ENCODE measurements at places on chromosomes 11 and 22.
A peak's percentile ranks its signal among the peaks of the same experiment; 100 is the strongest.

DNA sequence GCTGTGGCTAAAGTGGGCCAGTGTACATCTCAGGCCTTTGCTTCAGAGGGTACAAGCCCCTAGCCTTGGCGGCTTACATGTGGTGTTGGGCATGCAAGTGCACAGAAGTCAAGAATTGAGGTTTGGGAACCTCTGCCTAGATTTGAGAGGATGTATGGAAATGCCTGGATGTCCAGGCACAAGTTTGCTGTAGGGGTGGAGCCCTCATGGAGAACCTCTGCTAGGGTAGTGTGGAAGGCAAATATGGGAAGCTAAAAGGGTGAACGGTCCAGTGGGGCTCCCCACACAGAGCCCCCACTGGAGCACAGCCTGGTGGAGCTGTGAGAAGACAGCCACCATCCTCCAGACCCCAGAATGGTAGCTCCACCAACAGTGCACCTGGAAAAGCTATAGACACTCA is 28.5 kb upstream of the PGR start:
- H3K36me3 ChIP-seq, result no peaks in the 10 kb centered on the region
- no peak overlapping the region for H3K27ac ChIP-seq
- no peak for DNase-seq
- no peaks in the 10 kb centered on the region for H3K27me3 ChIP-seq
- H3K4me1 ChIP-seq, result no peaks in the 10 kb centered on the region

DNA sequence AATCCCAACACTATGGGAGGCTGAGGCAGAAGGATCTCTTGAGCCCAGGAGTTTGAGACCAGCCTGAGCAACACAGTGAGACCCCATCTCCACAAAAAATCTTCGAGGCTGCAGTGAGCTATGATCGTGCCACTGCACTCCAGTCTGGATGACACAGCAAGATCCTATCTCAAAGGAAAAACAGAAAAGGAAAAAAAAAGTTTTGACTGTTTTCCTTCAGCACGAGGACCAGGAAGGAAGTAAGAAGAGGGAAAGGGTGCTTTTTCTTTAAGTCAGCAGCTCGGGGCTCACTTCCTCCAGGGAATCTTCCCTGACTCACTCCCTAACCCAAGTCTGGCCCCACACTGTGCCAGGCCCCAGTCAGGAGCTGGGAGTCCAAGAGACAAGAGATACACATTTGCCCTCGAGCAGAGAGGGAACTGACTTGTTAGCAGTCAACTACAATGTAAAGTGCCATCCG is 14.2 kb downstream of the ARRB1 start:
- no peak for DNase-seq
- no peak overlapping the region for H3K27ac ChIP-seq
- no peak overlapping the region for H3K4me3 ChIP-seq
- peaks cover 22% of the 10 kb centered on the region for H3K4me1 ChIP-seq
- H3K36me3 ChIP-seq, result no peaks in the 10 kb centered on the region
- H3K27me3 ChIP-seq, result no peaks in the 10 kb centered on the region

DNA sequence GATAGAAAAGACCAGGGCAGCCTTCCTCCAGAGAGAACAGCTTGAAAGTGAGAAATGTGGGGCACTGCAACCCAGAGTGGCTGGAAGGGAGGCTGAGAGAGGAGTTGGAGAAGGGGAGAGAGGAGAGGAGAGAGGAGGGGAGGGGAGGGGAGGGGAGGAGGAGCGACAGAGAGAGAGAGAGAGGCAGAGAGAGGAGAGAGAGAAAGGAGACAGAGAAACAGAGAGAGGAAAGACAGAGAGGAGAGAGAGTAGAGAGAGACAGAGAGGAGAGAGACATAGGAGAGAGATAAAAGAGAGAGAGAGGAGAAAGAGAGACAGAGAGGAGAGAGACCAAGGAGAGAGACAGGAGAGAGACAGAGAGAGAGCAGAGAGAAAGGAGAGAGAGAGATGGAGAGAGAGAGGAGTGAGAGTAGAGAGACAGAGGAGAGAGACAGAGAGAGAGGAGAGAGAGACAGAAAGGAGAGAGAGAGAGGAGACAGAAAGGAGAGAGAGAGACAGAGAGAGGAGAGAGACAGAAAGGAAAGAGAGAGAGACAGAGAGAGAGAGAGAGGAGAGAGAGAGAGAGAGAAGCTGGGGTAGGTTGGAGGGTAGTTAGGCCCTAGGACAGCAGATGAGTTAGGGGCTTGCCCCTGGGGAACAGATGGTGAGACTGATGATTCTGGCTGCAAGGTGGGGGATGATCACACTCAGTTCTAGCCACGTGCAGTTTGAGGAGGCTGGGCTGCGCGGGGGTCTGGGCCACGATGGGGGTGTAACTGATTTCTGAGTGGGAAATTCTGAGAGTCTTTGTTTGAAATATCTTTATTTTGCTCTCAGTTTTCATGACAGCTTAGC is 8.5 kb upstream of the SCYL1 start:
- no peaks in the 10 kb centered on the region for H3K27me3 ChIP-seq
- H3K36me3 ChIP-seq, result no peaks in the 10 kb centered on the region
- no peak overlapping the region for H3K27ac ChIP-seq
- no peak overlapping the region for H3K4me3 ChIP-seq

DNA sequence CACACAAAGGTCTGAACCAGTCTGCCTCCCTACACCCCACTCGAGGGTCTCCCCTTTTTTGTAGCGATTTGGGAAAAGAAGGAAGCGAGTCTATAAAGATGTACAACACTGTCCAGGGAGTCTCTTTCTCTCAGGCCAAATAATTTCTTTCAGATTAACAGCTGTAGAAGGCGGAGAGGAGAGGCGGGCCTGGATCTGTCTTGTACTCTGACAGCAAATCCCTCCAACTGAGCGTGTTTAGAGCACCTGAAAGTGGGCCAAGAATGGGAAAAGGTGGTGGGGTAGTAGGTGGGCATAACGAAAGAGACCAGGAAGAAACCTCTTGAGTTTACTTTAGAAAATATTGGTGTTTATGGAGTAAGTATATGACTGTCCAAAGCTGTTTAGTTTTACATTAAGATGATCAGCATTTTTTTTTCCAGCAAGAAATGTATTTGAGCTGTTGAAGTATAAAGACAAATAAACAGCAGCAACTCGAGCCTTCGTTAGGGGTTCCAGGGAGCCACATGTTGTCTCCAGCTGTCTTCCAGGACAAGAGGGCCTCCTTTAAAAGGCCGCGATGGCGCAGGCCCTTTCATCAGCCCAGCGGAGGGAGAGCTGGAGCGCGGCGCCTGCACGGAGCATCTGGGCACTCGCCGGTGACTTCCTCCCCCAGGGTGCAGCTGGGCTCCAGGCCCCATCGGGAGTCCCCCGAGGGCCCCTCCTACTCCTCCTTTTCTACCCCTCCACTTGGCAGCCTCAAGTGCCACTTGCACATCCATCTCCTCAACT is 34.9 kb downstream of the SCUBE1 start:
- no peaks in the 10 kb centered on the region for H3K36me3 ChIP-seq
- no peak overlapping the region for H3K27ac ChIP-seq
- no peak for DNase-seq
- H3K4me1 ChIP-seq, result peaks cover 37% of the 10 kb centered on the region
- H3K27me3 ChIP-seq, result no peaks in the 10 kb centered on the region

DNA sequence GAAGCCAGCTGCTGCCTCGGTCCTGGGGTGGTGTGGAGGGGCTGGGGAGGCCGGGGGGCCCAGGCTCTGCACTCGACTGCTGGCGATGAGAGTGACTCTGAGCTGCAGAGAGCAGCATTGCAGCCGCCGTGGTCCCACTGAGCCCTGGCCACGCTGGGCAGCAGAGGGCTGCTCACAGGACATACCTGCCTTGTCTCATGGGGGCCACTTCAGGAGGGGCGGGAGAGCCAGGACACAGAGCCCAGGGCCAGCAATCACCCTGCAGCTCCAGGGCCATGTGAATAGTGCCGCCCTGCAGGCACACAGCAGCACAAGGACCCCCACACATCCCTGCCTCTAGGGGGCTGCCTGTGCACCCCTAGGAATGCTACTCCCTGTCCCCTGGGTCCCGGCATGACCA is 147.0 kb downstream of the CRYBB2 start:
- H3K4me1 ChIP-seq, result peaks cover 29% of the 10 kb centered on the region
- no peak overlapping the region for H3K4me3 ChIP-seq
- H3K27me3 ChIP-seq, result no peaks in the 10 kb centered on the region
- H3K27ac ChIP-seq, result no peak overlapping the region

DNA sequence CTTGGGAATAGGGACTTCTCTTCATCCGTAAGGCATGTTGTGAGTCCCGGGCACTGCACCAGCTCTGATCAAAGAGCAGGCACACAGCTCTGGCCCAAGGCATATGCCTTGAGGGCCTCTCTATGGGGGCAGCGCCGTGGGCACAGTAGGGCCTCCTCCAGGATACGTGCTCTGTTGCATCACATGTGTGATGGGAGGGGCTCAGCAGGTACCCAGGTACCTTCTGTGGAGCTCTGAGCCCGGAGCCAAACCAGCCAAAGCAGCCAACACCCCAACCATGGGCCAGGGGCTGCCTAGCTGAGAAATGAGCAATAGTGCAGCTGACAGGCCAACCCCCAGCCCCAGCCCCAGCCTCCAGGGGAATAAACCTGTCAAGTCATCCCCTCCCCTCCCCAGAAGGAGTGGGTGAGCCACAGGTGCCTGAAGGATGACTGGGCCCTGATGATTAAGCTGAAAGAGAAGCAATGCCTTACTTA is 79.7 kb upstream of the SHISAL1 start:
- H3K36me3 ChIP-seq, result no peaks in the 10 kb centered on the region
- no peaks in the 10 kb centered on the region for H3K4me1 ChIP-seq
- H3K27me3 ChIP-seq, result no peaks in the 10 kb centered on the region

GRCh38 chr11:34665077-34665835 is 44.4 kb downstream of the EHF start:
- DNase-seq, result no peak
- H3K27me3 ChIP-seq, result no peaks in the 10 kb centered on the region
- no peak overlapping the region for H3K27ac ChIP-seq
- H3K4me3 ChIP-seq, result no peak overlapping the region
- no peaks in the 10 kb centered on the region for H3K36me3 ChIP-seq
- H3K4me1 ChIP-seq, result no peaks in the 10 kb centered on the region

DNA sequence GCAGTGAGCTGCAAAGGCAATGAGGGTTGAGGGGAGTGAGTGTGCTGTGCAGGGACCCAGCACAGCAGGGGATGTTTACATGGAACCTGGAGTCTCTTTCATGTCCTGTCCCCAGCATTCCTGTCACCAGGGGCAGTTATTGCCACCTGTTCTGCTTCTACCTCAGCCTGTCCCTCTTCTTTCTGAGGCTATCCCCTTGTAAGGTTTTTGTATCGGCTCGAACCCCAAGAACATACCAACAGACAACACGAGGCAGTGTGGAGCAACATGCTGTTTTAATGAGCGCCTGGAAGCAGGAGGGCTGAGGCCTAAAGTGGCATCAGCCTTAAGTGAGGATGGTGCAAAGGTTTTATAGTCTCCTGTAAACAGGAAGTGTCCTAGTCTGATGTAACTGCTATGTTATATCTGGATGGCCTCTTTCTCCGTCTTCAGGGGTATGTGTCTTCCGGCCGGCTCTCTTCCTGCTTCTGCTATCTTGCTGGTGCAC is 3.9 kb downstream of the SCGB2A2 start:
- no peaks in the 10 kb centered on the region for H3K36me3 ChIP-seq
- H3K27ac ChIP-seq, result no peak overlapping the region
- H3K4me1 ChIP-seq, result no peaks in the 10 kb centered on the region

GRCh38 chr11:38867338-38867737 is 2269.3 kb upstream of the RAG2 start:
- no peak for DNase-seq
- no peaks in the 10 kb centered on the region for H3K4me1 ChIP-seq
- no peak overlapping the region for H3K27ac ChIP-seq
- H3K4me3 ChIP-seq, result no peak overlapping the region
- no peaks in the 10 kb centered on the region for H3K36me3 ChIP-seq
- H3K27me3 ChIP-seq, result no peaks in the 10 kb centered on the region

DNA sequence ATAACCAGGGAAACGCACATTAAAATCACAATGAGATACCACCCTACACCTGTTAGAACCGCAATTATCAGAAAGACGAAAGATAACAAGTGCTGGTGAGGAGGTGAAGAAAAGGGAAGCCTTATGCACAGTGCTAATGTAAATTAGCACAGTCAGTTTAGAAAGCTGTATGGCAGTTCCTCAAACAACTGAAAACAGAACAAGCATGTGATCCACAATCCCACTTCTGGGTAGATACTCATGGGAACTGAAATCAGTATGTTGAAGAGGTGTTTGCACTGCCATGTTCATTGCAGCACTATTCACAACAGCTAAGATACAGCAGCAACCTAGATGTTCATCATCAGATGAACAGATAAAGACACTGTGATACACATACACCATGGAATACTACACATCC is 75.0 kb upstream of the CCND1 start:
- DNase-seq, result no peak
- H3K27ac ChIP-seq, result no peak overlapping the region
- H3K36me3 ChIP-seq, result no peaks in the 10 kb centered on the region
- no peaks in the 10 kb centered on the region for H3K4me1 ChIP-seq
- H3K27me3 ChIP-seq, result no peaks in the 10 kb centered on the region

- no peak for DNase-seq
- H3K4me1 ChIP-seq, result no peaks in the 10 kb centered on the region
- H3K4me3 ChIP-seq, result no peak overlapping the region
- no peak overlapping the region for H3K27ac ChIP-seq
- H3K36me3 ChIP-seq, result no peaks in the 10 kb centered on the region
- H3K27me3 ChIP-seq, result no peaks in the 10 kb centered on the region
These were observed 107.3 kb upstream of the B3GAT1 start for GRCh38 chr11:134519390-134519750.

- no peak overlapping the region for H3K4me3 ChIP-seq
- H3K4me1 ChIP-seq, result peaks cover 61% of the 10 kb centered on the region
- no peaks in the 10 kb centered on the region for H3K36me3 ChIP-seq
- DNase-seq, result no peak
These were observed 11.9 kb downstream of the HIPK3 start for GRCh38 chr11:33268945-33269540.

GRCh38 chr22:27795053-27795452 is 6.5 kb downstream of the MN1 start:
- peak overlapping the region; percentile 84 for H3K4me3 ChIP-seq
- no peak for DNase-seq
- H3K27ac ChIP-seq, result peak overlapping the region; percentile 78
- H3K36me3 ChIP-seq, result no peaks in the 10 kb centered on the region
- no peaks in the 10 kb centered on the region for H3K27me3 ChIP-seq

DNA sequence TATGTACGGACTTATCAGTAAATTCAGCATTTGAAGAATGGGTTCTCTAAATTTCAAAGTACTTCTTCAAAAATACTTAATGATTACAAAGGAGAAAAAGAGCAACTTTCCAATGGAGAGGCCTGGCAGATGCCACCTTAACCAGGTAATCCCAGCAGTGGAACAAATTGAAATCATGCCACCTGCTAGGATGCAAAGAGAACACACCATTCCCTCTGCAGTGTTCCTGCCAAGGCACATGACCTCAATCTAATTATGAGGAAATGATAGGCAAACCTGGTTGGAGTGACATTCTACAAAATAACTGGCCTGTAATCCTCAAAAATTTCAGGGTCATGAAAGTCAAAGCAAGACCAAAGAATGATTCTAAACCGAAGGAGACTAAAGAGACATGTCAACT is 21.5 kb downstream of the TNRC6B start:
- H3K4me1 ChIP-seq, result peaks cover 39% of the 10 kb centered on the region
- H3K27ac ChIP-seq, result no peak overlapping the region
- H3K4me3 ChIP-seq, result no peak overlapping the region
- no peaks in the 10 kb centered on the region for H3K36me3 ChIP-seq

- H3K36me3 ChIP-seq, result no peaks in the 10 kb centered on the region
- H3K27ac ChIP-seq, result no peak overlapping the region
- H3K4me3 ChIP-seq, result peak overlapping the region; percentile 71
- no peak for DNase-seq
- no peaks in the 10 kb centered on the region for H3K27me3 ChIP-seq
- H3K4me1 ChIP-seq, result peaks cover 11% of the 10 kb centered on the region
These were observed 1.6 kb downstream of the PDXP start for GRCh38 chr22:37659897-37660708.

- H3K4me1 ChIP-seq, result no peaks in the 10 kb centered on the region
- DNase-seq, result no peak
- H3K36me3 ChIP-seq, result no peaks in the 10 kb centered on the region
- no peak overlapping the region for H3K27ac ChIP-seq
- H3K27me3 ChIP-seq, result no peaks in the 10 kb centered on the region
These were observed 102.1 kb downstream of the C11orf91 start for GRCh38 chr11:33598426-33599069.

Measured in thoracic aorta (tissue), 2 donors.